ENCODE measurements at places on chromosomes 2 and 18. TPM values are rescaled to one million over a fixed set of nuclear protein-coding genes. Genes with fewer than 3 reads are reported as not detected.

Gene DDX18
- total RNA-seq, result 44.8 TPM

Gene DOCK10
- 0.76 TPM for total RNA-seq

Gene CTNNA2
- total RNA-seq, result not detected

Gene ITM2C
- not detected for total RNA-seq

- no peaks in the 10 kb centered on the region for H3K27me3 ChIP-seq
- H3K36me3 ChIP-seq, result no peaks in the 10 kb centered on the region
- DNase-seq, result no peak
Measured at GRCh38 chr2:173676647-173677046, 288.5 kb downstream of the SP3 start.

DNA sequence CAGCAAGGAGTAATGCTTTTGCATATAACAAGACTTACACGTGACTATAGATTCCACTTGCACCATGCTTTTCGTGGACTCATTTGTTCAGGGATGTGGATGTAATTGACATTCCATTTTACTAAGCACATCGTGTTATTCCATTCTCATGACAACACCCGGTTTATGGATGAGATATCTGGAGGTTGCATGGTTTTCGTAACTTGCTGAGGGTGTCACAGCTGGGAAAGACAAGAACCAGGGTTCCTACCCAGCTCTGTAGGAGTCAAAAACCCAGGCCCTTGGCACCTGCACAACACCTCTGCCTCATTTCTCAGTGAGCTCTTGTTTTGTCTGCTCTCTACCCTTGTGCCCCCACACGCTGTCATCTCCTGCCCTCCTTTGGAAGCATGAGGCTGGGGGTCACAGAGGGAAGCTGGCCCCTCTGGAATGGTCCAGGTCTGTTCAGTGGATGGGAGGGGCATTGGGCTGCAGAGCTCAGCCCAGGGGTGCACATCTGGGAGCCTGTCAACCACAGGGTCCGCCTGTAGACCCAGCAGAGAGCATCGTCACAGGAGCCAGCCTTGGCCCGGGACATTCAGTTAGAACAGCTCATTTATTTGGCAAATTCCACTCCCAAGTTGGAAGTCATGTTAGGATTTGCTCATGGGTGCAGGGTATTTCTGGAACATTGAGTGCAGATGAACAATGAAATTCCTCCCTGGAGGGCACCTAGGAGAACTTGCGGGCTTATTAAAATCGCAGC is 120.1 kb upstream of the TWIST2 start:
- no peaks in the 10 kb centered on the region for H3K27me3 ChIP-seq
- H3K4me1 ChIP-seq, result peaks cover 3% of the 10 kb centered on the region
- H3K36me3 ChIP-seq, result no peaks in the 10 kb centered on the region
- H3K4me3 ChIP-seq, result no peak overlapping the region
- no peak overlapping the region for H3K27ac ChIP-seq

GRCh38 chr2:190786404-190787166 is 94.0 kb upstream of the GLS start:
- H3K27ac ChIP-seq, result no peak overlapping the region
- H3K4me3 ChIP-seq, result no peak overlapping the region
- H3K36me3 ChIP-seq, result no peaks in the 10 kb centered on the region
- no peaks in the 10 kb centered on the region for H3K4me1 ChIP-seq
- no peaks in the 10 kb centered on the region for H3K27me3 ChIP-seq

DNA sequence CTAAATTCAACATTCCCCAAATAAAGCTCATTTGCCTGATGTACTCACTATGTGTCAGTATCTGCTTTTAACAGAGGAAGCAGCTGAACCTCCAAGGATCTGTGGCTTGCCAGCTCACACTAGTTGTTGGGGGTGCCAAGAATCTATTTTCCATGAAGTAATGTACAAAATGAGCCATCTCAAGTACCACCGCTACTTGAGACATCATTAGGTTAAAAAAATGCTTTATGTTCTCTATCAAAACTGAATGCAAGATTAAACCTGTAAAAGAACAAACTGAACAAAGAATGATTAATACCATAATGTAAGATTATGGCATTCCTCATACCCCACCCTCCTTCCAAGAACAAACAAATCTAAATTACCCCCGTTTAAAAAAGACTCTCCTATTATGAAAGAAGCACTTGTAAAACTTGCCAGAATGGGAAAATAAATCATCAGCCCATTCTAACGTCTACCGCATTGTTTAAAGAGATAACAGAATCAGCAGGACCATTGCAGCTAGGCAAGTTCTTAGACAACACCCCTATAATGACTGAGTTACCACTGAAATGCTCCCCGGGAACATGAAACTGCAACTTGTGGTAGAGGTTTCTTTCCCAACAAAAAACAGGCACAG is 471.6 kb downstream of the DLGAP1 start:
- no peaks in the 10 kb centered on the region for H3K36me3 ChIP-seq
- no peak overlapping the region for H3K27ac ChIP-seq

DNA sequence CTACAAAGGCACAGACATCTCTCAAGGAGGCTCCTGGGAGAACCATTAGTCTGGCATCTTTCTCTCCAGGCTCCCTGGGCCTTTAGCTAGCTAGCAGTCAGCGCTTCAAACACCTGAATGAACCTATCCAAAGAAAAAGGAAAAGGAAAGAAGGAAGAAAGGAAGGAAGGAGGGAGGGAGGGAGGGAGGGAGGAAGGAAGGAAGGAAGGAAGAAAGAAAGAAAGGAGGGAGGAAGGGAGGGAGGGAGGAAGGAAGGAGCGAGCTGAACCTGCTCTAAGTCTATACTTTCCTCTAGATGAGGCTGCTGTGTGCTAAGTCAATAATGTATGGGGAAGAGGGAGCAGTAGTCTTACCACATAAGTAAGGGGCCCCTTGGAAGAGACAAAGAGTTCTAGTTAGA is 5.1 kb upstream of the BCL11A start:
- DNase-seq, result no peak
- H3K36me3 ChIP-seq, result no peaks in the 10 kb centered on the region
- H3K4me3 ChIP-seq, result no peak overlapping the region
- peaks cover 27% of the 10 kb centered on the region for H3K4me1 ChIP-seq
- H3K27ac ChIP-seq, result no peak overlapping the region

DNA sequence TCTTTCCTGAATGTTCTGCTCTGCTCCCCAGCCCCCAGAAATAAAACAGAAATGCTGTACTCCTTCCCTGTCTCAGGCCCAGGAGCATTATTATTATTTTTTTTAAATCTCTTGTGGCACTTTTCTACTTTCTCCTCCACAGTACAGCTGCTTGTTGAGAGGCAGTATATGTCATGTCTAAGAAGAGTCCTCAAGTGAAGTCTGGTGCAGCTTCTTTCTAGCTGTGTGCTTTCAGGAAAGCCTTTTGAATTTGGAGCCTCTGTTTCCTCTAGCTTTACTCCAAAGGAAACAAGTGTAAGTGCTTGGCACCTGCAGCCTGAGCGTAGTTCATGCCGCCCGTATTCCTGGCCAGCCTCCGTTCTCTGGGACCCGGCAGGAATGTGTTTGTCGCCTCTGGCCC is 22.4 kb downstream of the AGAP1 start:
- no peaks in the 10 kb centered on the region for H3K36me3 ChIP-seq
- no peak for DNase-seq
- H3K27me3 ChIP-seq, result no peaks in the 10 kb centered on the region
- H3K4me3 ChIP-seq, result no peak overlapping the region
- H3K4me1 ChIP-seq, result no peaks in the 10 kb centered on the region

DNA sequence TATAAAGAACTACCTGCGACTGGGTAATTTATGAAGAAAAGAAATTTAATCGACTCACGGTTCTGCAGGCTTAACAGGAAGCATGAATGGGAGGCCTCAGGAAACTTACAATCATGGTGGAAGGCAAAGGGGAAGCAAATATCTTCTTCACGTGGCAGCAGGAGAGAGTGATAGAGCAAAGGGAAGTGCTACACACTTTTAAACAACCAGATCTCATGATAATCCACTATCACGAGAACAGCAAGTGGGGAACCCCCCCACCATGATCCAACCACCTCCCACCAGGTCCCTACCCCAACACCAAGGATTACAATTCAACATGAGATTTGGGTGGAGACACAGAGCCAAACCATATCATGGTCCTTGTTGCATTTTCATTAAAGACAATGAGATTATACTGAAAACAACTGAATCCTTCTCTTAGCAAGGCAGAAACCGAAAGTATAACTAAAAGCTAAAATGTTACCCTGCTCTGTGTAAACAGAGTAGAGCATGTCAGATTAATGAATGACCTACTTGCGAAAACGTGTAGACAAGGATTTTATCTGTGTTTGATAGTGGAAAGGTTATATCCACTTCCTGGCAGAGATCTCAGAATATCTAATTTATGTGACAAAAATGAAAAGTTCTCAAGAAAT is 60.1 kb upstream of the RBBP8 start:
- no peaks in the 10 kb centered on the region for H3K36me3 ChIP-seq
- no peaks in the 10 kb centered on the region for H3K4me1 ChIP-seq
- H3K4me3 ChIP-seq, result no peak overlapping the region
- no peaks in the 10 kb centered on the region for H3K27me3 ChIP-seq
- no peak for DNase-seq
- no peak overlapping the region for H3K27ac ChIP-seq

DNA sequence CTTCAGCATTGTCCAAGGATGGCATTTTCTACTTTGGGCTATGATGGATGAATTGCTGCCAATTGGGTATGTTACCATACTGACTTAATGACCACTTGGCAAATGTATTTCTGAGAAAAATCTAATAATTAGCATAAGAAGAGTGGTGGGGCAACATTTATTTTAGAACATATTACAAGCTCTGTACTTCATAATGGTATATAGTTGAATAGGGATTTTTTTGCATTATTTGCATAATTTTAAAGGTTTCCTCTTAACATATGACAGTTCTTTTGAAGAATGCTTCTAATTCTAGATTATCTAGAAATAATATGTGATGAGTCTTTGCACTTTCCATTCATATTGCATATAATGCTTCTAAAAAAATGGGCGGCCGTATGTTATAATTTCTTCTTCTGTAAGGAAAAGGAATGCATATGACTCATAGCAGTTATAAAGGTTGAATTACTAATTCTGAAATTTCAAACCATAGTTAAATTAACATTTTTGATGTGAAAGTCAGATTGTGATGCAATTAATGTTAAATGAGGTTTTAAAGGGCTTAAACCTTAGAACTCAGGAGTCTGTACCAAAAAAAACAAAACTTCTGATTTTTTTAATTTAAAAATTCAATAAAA is 1652.3 kb upstream of the SLC39A10 start:
- H3K27ac ChIP-seq, result no peak overlapping the region
- no peaks in the 10 kb centered on the region for H3K36me3 ChIP-seq
- no peak for DNase-seq
- H3K4me1 ChIP-seq, result no peaks in the 10 kb centered on the region
- H3K27me3 ChIP-seq, result no peaks in the 10 kb centered on the region

- DNase-seq, result no peak
- H3K36me3 ChIP-seq, result no peaks in the 10 kb centered on the region
- no peaks in the 10 kb centered on the region for H3K27me3 ChIP-seq
- H3K27ac ChIP-seq, result no peak overlapping the region
- no peak overlapping the region for H3K4me3 ChIP-seq
Measured at GRCh38 chr18:52992041-52992440, 652.0 kb downstream of the DCC start.

DNA sequence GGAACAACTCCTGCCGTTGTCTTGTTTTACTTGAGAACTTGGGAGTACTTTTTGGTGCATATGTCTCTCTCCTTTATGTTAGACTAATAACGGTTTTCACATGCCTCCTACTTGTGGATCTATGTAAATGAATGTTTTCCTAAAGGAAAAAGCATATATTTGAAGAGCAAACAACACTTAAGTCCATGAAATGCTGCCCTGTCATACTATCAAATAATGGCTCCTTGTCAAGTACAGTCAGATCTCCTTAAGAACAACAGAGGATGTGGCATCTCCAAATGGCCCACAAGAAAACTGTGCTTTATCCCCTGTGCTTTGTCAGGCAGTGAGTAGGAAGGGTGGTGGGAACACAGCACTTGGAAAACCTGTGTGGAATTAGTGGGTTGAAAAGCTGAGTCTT is 198.2 kb downstream of the PTGR3 start:
- no peaks in the 10 kb centered on the region for H3K4me1 ChIP-seq
- no peaks in the 10 kb centered on the region for H3K27me3 ChIP-seq
- DNase-seq, result no peak
- no peak overlapping the region for H3K27ac ChIP-seq
- H3K36me3 ChIP-seq, result no peaks in the 10 kb centered on the region

DNA sequence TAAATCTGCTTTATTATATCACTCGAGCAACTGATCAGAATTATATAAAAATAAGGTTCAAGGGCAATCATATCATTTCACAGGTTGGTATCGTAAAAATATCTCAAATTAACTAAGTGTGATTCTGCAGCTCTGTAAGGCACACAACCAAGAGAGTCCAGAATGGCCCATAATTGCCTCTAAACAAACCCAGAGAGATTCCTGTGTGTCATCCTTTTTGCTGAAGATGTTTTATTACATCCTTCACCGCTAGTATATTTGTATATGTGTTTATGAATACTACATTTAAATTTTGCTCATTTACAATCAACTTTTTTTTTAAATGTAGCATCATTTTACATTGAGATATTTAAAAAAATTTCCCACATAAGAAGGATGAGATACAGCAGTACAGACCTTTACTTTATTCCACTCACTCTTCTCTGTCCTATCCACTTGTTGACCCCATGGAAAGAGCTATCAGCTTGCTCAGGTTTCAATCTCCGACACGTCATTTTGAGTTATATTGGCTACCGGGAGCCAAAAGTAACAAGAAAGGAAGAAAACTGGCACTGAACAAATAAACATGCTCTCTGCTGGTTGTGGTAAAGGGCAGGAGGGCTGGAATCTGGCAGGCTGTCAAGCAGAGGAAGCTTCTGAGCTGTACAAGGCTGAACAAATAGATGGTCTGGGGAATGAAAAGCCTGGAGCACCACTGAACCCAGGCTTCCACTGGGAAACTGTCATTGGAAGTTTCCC is 23.1 kb downstream of the PLA2R1 start:
- no peak overlapping the region for H3K4me3 ChIP-seq
- no peaks in the 10 kb centered on the region for H3K36me3 ChIP-seq
- H3K27me3 ChIP-seq, result no peaks in the 10 kb centered on the region
- DNase-seq, result no peak
- no peak overlapping the region for H3K27ac ChIP-seq

- H3K27ac ChIP-seq, result no peak overlapping the region
- H3K4me3 ChIP-seq, result no peak overlapping the region
- no peaks in the 10 kb centered on the region for H3K27me3 ChIP-seq
- H3K4me1 ChIP-seq, result peaks cover 27% of the 10 kb centered on the region
Measured at GRCh38 chr2:45169339-45170190, 160.3 kb upstream of the SIX2 start.

- no peaks in the 10 kb centered on the region for H3K4me1 ChIP-seq
- no peak for DNase-seq
- no peaks in the 10 kb centered on the region for H3K36me3 ChIP-seq
- no peak overlapping the region for H3K4me3 ChIP-seq
Measured at GRCh38 chr18:22560797-22561196, 143.1 kb upstream of the CTAGE1 start.

DNA sequence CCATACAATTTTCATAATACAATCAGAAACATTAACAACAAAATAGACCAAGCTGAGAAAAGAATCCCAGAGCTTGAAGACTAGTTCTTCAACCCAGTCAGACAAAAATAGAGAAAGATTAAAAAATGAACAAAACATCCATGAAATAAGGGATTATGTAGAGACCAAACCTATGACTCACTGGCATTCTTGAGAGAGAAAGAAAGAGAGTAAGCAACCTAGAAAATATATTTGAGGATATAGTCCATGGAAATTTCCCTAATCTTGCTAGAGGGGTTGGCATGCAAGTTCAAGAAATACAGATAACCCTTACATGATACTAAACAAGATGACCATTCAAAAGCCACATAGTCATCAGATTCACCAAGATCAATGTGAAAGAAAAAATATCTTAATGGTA is 281.7 kb downstream of the CCDC85A start:
- no peaks in the 10 kb centered on the region for H3K4me1 ChIP-seq
- no peaks in the 10 kb centered on the region for H3K27me3 ChIP-seq
- DNase-seq, result no peak
- H3K36me3 ChIP-seq, result no peaks in the 10 kb centered on the region
- no peak overlapping the region for H3K4me3 ChIP-seq
- no peak overlapping the region for H3K27ac ChIP-seq

Data from Karpas-422 (cell line).